ENCODE measurements at places on chromosomes 4 and X.
A peak's percentile ranks its signal among the peaks of the same experiment; 100 is the strongest.

DNA sequence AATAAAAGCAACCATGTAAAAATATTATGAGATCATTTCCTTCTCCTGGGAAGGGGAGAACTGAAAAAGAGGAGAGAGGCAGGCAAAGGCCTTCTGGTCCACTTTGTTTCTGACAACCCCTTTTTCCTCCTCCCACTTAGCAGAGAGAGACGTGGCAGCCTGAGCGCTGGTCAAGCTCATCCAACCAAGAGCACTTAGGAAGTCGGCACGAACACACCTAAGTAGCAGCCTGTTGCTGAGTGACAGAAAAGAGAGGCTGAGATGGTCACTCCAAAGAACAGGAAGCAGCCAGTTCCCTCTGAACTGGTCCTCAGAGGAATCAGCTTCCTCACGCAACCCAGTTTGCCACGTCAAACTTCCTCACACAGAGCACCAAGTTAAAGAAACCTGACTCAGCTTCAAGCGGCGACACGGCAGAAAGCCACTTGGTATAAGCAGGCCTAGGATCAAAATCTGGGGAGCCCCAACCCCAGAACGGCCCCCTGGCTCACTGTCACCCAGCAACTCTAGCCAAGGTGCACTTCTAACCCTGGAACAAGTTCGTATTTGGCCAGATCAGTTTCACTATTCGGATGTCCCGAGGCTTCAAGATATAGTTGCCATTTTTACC lies 861 bp downstream of the SEC24D start:
- peak; percentile 31 for DNase-seq

DNA sequence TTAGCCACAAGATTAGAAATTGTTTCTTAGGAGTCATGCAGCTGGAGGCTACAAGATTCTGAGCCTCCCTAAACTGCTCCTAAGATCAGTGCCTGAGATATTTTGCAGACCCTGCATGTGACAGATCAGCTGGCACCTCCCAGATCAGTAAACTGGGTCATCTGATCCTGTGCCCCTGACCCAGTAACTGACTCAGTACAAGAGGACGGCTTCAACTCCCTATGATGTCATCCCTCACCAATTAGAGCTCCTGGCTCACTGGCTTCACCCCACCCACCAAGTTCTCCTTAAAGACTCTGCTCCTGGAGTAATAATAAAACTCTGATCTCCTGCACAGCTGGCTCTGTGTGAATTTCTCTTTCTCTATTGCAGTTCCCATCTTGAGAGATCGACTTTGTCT lies 45.4 kb upstream of the PNPLA4 start:
- no peak for DNase-seq

DNA sequence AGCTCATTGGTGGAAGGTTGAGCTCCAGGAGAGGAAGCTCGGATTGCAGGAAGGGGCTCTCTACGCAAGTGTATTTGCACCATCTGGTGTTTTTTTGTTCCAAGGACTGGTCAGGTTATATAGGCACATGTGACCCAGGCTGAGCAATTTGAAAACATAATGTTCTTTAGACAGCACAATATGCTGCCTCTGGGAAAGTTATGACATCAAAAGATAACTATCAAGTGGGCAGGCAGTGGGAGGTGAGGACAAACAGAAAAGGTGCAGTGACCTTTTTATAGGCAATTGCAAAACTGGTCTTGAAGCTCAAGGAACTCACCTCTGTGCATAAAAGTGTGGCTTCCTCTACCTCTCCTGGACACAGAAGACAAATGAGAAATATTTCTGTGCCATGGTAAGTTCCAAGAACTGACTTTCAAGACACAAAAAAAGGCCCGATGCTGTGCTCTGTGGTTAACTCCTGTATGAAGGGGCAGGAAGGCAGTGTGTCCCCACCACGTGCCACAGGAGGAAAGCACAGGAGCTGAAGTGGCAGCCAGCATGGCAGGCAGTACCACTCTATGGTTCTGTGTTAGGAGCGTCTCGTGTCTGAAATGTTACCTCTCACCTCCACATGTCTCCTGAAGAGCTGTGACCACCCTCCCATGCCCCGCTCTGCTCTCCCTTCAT lies 128.6 kb downstream of the SHROOM3 start:
- DNase-seq: no peak

- no peak for DNase-seq
Observed at GRCh38 chr4:88143504-88143903, 14.9 kb downstream of the ABCG2 start.

- DNase-seq: no peak
Observed at GRCh38 chr4:185504098-185505047, 30.9 kb downstream of the PDLIM3 start.

DNA sequence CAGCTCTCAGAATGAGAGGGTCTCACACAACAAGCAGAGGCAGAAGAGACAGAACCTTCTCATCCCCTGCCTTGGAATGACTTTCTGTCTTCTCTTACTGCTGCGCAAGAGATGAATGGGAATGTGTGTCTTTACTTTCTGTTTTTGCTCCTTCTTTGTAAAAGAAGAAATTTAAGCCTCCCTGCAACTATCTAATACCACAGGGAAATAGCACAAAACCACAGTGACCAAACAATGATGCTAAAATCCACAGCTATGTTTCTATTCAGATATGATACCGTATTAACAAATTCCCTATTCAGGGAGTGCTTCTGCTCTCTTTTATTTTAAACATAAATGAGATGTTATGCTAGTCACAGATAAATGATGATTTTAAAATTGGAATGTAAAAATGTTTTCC lies 173.8 kb upstream of the RAI2 start:
- DNase-seq: no peak

DNA sequence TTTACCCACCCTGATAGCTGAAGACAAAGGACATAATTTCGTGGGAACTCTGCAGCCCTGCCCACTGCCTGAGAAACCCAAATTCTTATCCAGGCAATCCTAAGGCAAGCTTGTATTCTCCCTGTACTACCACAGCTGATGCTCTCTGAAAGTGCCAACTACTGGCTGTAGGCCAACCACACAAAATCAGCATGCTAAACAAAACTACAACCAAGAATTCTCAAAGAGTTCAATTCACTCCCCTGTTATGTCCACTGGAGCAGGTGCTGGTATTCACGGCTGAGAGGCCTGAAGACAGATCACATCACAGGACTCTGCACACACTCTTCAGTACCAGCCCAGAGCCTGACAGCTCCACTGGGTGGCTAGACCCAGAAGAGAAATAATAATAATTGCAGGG lies 375.9 kb upstream of the NDST4 start:
- no peak for DNase-seq

- no peak for DNase-seq
Observed at GRCh38 chr4:96894621-96895020, 1054.7 kb downstream of the PDHA2 start.

- no peak for DNase-seq
Observed at GRCh38 chr4:139367421-139368090, 65.3 kb upstream of the NDUFC1 start.

DNA sequence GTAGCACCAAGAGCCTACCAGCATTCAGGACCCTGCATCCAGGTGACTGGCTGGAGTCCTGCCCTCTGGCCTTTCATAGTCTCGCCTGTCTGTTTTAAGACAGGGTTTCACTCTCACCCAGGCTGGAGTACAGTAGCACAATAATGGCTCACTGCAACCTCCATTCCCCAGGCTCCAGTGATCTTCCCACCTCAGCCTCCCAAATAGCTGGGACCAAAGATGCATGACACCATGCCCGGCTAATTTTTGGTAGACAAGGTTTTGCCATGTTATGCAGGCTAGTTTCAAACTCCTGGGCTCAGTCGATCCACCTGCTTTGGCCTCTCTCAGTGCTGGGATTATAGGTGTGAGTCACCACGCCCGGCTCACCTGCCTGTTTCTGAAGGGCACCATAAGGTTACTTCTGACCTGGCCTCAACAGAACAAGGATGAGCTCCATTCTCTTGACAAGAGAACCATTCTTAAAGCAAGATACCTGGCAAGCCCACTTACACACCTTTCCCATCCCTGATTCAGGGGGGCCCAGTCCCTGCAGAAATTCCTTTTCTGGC lies 6.7 kb downstream of the RPS4X start:
- no peak for DNase-seq

- DNase-seq: no peak
Observed at GRCh38 chr4:163191999-163192398, 25.3 kb upstream of the NAF1 start.

- no peak for DNase-seq
Observed at GRCh38 chr4:145289403-145290076, 109.2 kb upstream of the OTUD4 start.

DNA sequence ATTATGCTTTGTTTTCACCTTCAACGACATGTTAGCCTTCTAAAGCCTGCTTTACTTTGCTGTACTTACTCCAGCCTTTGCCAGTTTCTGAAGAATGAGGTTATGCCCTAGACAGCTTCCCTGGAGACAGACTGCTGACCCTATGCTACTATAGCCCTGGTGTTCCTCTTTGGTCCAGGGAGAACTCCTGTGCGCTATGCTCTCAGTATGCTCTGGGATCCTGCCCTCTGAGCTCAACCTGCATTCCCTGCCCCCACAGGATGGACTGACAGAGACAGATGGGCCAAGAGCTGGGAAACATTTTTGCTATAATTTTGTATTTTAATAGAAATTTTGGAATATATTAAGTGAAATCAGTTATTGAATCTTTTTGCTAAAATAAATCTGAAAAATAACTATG lies 425.9 kb downstream of the TMA16 start:
- no peak for DNase-seq

DNA sequence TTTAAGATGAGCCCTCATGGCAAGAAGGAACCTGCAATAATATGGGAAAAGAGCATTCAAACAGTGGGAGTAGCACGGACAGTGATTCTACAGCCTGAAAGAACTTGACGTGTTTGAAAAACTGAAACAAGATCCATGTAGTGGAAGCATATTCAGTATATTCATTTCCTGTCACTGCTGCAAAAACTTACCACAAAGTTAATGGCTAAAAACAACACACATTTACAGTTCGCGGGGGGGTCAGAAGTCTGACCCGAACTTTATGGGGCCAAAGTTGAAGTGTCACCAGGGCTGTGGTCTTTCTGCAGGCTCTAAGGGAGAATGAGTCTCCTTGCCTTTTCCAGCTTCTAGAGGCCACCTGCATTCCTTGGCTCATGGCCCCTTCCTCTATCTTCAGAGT lies 52.6 kb upstream of the ARX start:
- DNase-seq: no peak

- no peak for DNase-seq
Observed at GRCh38 chrX:74422576-74423288, 1.4 kb downstream of the SLC16A2 start.

DNA sequence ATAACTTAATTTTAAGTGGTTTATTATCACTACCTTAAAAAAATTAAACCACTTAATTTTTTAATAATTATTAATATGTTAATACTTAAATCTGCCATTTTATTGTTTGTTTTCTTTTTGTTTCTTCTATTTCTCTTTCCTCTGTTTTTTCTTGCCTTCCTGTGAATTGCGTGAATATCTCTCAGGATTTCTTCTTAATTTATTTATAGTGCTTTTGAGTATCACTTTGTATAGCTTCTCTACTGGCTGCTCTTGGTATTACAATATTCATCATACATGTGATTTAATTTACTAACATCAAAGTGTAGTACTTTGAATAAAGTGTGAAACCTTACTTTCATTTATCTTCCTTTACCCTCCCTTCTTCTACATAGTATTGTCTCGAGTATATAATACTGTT lies 349.5 kb upstream of the CPXCR1 start:
- DNase-seq: no peak

DNA sequence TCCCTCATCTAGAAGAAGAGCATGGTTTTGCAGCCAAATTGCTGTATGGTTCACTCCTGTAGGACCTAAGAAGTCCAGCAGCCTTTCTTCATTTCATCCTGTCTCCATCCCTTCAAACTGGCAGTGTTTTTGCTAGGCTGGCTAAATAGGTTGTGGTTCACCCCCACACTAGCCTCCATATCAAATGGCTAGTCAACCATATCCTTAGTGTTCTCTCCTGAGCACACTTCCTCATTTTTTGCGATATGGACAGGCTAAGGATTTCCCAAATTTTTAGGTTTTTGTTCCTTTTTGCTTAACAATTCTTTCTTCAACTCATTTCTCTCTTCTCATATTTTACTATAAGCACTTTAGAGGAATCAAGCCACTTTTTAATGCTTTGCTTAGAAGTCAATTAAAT lies 98.8 kb upstream of the NOCT start:
- DNase-seq: no peak

- DNase-seq: no peak
Observed at GRCh38 chr4:14293582-14293981, 666.1 kb upstream of the BOD1L1 start.

DNA sequence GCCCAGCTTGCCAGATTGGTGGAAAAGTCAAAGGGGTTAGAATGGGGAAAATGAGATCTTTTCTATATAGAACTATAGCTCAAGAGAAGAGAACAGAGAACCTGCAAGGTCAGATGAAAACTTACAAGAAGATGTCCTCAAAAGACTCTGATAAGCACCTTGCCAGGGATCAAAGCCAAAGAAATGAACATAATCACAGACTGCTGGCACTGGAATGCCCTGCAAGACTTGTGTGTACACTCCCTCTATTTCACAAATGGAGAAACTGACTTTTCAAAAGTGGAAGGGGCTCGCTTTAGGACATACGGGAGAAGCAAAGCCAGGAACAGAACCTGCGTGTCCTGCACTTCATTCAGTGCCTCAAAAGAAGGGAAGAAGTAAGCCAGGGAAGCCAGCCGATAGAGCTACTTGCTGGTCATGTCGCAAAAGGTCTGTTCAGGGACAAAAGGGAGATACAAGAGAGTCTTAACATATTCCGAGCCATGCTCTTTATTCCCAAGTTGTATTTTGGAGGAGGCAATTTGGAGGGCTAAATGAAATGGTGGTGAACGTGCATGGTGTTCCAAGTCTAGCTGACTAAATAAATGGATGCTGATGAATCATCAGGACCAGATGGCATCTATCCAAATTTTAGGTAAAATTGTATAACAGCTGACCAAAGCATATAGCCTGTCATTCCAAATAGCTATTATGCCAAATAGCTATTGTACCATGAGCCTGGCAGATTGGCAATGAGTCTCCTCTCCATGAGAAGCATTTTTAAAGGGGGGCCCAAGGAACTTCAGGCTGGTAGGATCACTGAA lies 175.6 kb upstream of the GPC4 start:
- no peak for DNase-seq

DNA sequence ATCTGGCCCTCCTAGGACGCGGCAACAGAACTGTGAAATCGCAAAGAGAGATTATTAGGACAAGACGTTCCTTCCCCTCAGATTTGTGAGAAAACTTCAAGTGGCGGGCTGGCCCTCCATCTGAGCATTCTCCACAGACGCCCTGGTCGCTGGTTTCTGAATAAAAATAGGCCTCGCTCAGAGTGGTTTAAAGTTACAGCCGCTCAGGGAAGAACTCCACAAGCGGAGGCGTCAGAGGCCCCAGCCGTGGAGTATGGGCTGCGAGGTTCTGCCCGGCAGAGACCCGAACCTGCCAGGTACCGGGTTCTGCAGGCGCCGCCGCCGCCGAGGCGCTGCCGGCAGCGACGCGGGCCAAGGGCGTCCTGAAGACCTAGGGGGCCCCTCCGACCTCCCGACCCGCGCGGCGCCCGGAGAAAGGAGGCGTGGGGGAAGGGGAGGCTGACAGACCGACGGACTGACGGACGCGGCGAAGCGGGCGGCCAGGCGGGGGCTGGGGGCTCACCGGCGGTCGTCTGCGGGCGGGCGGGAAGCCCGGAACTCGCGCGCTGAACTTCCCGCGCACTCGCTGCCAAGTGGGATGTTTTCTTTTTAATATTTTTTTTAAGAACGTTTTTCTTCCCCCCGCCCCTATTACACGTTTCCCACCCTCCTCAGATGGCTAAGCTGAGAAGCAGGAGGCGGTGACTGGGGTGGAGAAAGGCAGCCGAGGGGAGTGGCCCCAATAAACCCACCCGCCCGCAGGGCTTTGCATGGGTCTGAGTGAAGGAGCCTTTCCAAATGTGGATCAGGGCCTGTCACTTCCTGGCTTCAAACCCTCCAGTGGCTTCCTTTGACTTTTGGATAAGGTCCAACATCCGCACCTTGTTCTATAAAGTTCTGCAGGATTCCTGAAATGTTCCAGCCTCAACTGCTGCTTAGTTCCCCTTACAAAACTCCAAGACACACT lies at the start of gene PABPC4L:
Gene PABPC4L (minus strand): TSS at position 574 of the 946 bp plus-strand sequence. CDS start 770 bp downstream, outside the sequence.
- DNase-seq: peak; percentile 68

All from NCI-H345 (cell line).